ENCODE measurements at places on chromosomes 3 and 15.

DNA sequence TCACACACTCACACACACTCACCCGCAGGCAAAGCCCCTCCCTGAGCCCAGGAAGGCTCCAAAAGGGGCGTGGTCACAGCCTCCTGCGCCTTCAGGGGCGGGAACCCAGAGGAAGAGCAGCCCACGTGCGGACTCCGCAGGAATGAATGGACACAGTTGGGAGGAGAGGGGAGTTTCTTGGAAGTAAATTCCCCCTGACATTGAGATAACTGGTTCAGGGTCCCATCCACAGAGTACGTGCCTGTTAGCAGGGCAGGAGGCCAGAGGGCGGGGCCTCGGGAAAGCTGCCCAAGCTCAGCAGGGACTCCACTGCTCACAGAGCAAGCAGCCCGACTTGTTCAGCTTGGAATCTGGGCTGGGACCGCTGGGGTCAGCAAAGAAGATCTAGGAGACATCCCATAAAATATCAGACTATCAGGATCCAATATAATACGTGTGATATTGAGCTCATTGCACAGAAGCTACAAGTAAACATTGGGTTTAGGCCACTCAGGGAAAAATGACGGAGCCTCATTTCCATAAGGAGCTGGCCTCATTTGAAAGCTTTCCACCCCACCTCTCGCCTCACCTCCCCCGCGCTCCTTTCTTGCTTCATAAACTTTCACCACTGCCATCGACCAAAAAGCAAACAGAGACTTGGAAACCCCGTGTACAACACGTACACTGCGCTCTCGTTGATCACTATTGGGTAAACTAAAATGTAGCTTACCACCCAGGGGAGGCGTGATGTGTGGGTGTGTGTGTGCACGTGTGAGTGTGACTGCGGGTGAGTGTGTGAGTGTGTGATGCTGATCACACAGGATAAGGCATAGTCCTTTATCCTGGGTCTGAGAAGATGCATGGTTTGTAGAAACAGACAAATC is 36.0 kb downstream of the TM2D3 start:
- no peak for DNase-seq

DNA sequence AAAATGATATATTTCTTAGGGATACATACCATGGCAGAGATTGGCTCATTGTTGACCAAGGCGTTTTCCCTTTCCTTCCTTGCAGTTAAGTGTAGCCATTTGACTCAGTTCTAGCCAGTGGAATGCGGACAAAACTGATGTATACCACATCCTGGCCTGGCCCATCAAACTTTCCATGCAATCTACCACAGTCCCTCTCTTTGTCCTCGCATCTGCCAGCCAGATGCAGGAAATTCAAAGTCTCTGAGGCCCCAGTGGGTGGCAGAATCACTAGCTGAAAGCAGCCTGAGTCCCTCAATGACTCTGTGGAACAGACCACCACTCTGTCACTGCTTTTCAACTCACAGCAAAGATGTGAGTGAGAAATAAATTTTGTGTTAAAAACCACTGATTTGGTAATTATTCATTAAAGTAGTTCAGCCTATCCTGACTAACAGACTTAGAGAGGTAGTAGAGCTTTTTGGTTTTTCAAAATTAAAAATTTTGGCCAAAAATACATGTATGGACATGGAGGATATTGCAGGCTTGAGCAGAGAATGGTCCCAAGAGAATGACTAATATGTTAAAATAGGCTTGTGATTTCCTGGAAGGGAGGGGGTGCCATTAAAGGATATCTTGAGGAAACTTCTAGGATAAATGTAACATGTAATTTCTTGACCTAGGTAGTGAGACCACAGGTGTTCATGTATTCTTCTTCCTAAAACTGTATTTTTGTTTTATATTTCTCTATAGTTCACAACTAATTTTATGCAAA is 10.9 kb downstream of the LRRFIP2 start:
- DNase-seq = peak; percentile 68

- DNase-seq = no peak
Measured at GRCh38 chr3:42025370-42026138, 63.7 kb upstream of the ULK4 start.

DNA sequence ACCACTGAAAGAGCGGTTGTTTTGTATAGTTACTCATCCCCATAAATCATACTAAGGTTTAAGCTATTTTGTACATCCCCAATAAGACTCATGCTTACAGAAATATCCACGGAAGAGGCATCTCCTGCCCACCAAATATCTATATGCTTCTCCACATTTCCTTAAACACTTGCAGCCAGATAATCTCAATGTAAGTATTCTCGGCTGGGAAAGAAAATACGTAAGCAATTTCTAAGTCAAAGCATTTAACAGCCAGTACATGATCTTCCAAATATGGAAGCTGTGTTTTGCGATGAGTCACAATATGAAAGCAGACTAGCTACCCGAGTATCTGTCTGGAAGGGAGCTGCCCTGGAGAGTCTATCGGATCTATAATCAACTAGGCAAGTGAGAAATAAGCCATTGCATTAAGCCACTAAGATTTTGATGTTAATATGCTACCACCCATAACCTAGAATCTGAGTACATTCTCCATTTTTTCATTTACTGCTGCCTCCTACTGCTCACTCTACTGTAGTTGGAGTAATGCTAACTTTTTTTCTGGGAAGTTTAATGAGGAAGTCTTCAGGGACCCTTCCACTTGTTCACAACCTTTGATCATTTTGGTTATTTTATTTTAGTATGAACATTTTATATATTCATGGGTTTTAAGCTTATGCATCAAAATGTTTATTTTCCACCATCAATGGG is 26.9 kb upstream of the ZMAT3 start:
- peak; percentile 25 for DNase-seq

DNA sequence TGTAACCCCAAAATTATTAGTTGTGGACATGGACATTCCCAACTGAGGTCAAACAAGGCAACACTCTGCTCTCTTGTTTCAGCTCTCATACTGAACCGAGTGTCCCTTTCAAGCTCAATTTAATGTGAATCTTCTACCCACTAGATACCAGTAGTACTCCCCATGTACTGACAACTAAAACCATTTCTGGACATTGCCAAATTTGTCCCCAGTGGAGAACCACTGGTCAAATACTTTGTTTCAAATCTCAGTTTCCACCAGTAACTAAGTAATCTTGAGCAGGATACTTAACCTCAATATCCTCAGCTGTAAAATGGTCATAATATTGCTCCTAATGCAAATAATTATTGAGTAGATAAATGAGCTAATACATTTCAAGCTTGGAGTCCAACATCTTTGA is 566.0 kb downstream of the ZIC1 start:
- no peak for DNase-seq

GRCh38 chr15:42939841-42940240 is 19.3 kb upstream of the TTBK2 start:
- DNase-seq = no peak

- no peak for DNase-seq
Measured at GRCh38 chr3:85939074-85939482, 980.3 kb downstream of the CADM2 start.

DNA sequence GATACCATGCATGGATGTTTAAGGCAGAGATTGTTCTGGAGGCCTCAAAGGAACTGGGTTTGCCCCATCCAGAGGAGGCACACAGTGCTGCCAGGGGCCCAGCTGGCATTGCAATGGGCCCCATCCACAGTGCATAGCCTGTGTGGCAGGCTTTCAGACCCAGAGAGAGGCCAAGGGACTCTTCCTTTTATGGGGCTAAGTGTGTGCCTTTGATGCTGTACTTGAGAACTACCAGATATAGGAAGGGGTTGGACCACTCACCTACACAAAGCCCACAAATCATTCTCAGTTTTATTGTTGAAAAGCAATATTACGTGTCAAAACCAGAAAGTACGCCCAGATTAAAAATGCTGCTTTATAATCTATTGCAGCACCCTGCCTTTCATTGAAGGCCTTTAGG is 134.9 kb downstream of the EPHB1 start:
- DNase-seq = peak; percentile 54

DNA sequence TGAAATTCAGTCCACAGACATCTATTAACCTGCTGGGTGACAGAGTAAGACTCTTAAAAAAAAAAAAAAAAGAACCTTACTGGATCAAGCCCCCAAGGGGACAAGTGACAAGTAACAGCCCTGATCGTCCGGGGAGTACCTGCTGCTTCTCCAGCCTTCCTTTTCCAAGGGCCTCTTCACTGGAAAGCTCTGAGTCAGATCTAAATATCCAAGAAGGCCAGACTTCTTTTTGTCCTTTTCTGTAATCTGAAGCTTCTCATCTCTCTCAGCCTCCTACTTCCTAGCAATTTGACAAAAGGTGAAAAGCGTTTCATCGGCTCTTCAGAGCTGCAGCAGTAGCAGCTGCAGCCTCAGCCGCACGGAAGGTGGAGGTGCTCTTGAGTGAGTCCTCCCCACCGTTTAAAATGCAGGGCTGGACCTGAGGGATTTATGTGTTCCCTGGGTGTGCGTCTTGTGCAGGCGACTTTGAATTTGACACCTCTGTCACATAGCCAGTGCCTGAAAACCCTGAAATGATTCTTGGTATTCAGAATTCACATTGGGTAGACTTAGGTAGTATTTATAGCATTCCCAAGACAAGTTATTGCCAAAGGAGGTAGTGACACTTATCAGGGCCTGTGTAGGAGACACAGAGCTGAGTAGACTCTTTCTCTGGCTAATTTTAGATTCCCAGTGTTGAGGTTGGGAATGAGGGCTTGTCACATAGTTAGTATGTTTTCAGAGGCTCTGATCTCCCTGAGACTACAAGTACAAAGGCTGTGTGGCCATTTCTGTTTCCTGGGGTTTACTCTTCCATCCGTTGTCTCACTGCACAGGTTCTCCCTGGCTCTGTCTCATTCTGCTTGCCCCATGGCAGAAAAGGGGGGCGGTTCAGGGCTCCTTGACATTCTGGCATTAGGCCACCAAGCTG is 291.2 kb upstream of the C2CD4B start:
- DNase-seq = no peak

- DNase-seq = peak; percentile 82
Measured at GRCh38 chr3:119937229-119937628, 155.3 kb downstream of the NR1I2 start.

GRCh38 chr3:96991800-96992365 is 177.5 kb downstream of the EPHA6 start:
- DNase-seq = no peak

- no peak for DNase-seq
Measured at GRCh38 chr3:172846706-172847105, 96.2 kb downstream of the ECT2 start.

DNA sequence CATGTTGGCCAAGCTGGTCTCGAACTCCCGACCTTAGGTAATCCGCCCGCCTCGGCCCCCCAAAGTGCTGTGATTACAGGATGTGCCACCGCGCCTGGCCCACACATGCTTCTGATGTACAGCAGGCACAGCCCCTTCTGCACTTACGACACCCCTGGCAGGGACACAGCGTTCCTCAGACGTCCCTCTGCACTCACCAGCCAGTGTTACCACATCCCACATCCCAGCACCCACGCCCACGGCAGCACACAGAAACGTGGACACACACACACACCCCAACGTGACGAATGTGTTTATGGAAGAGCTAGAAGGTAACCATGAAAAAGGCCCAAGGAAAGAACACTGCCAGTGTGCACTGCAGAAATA is 576 bp upstream of the RPAP1 start:
- no peak for DNase-seq

DNA sequence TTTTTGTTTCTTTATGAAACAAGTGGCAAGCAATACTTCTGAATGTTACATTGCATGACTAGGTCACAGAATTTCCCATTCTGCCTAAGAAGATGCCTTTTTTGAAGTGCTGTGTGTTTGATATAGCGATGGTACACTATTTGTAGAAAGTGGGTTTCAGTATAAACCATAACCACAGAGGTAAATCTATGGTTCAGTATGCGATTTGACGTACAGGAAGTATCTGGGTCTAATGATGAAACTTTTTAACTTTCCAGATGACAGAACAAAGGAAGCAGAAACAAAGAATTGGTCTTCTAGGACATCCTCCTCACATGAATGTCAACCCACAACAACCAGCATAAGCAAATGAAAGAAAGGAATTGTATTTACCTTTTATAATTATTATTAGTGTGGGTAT is 133.4 kb upstream of the BHLHE40 start:
- DNase-seq = peak; percentile 85

DNA sequence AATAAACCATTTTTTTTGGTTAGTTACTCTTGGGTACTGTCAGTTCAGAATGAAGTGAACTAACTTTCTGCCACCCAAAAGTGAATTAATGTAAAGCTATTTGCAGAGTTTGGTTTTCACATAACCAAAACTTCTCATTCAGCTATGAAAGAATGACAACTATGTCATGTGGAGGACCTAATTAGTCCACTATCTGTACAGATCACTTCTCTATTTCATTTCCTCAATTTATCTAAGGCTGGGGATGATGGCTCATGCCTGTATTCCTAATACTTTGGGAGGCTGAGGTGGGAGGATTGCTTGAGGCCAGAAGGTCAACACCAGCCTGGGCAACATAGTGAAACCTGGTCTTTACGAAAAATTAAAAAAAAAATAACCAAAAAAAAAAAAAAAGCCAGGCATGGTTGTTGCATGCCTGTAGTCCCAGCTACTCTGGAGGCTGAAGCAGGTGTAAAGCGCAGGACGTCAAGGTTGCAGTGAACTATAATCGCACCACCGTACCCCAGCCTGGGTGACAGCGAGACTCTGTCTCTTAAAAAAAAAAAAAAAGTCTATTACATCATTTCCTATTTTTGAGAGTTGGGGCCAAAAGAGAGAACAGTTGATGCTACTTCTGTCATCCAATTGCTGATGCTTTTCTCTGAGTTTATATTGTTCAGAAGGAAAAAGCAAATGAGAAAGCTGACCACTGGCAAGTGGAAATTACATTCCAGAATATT is 8.7 kb downstream of the HYPK start:
- no peak for DNase-seq

GRCh38 chr15:61116825-61117224 is 112.3 kb downstream of the RORA start:
- no peak for DNase-seq

- DNase-seq = no peak
Measured at GRCh38 chr15:39285663-39286062, 295.2 kb upstream of the THBS1 start.

- DNase-seq = no peak
Measured at GRCh38 chr3:133300102-133300501, 99.8 kb upstream of the BFSP2 start.

DNA sequence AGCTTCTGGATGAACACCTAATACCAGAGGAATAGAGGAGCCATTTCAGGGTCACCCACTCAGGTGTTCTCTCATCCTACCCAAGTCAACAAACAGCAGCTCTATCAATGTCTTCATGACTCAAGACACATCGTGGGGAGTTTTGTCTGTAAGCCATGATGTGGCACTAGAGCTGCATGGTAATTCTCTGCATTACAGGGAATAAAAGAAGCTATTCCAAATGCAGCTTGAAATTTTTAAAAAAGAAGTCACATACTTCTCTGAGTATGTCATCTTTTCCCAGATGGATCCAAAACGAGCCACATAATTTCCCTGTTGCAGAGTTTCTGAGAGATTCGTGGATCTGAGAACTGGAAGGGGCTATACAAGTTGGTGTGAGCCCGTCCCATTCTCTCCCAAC is 6.1 kb upstream of the THSD4 start:
- DNase-seq = no peak
